ENCODE measurements at places on chromosomes 6 and 20.
A peak's percentile ranks its signal among the peaks of the same experiment; 100 is the strongest.

DNA sequence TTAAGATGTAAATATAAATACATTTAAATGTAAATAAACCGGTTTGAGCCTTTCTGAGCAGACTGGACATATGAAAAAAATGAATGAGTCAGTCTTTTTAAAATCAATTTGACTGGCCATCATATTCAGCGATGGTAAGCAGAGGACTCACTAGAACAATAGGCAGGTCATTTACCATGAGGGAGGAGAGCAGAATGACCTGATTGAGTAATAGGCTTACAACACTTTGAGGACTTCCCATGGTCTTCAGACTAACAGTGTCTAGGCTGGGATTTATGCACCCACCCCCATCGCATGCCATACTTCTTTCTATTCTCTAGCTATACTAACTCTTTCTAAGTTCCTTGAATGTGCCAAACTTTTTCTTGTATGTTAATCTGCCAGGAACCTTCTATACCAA is 241.9 kb upstream of the RAB32 start:
- DNase-seq: no peak

DNA sequence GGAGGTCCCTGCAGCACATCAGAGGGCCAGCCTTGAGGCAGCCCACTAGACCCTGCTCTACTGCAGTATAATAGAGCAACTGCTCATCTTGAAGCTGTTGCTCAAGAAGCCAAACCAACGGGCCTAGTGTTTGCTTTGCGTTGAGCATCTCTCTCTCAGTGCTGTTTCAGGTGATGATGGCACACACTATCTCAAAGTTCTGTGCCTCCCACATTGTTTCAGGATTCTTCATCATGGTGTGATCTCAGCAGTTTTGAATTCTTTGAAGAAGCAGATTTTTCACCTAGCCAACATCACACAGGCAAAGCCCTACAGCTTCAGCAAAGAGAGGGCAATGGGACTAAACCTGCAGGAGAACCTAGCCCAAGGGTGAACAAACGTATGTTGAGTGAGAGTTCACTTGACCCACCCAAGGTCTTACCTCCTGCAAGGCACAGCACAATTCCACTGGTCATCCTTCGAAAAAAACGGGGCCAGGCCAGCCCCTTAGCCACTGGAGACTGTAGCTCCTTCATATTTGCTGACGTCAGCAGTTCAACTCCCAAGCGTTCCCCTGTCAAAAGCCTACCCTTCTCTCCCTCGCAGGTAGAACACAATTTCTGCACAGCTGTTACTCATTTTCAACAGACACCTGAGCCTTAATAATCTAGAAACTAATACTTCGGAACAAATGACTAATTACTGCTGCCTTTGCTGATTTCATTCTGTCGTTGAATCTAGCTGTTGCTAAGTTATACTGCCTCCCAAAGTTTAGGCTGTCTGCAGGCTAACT is 15.8 kb downstream of the MYB start:
- no peak for DNase-seq

GRCh38 chr6:161890133-161890831 is 616.4 kb upstream of the AGPAT4 start:
- DNase-seq: no peak

- DNase-seq: no peak
These were observed 18.7 kb downstream of the TFEB start for GRCh38 chr6:41716516-41717391.

DNA sequence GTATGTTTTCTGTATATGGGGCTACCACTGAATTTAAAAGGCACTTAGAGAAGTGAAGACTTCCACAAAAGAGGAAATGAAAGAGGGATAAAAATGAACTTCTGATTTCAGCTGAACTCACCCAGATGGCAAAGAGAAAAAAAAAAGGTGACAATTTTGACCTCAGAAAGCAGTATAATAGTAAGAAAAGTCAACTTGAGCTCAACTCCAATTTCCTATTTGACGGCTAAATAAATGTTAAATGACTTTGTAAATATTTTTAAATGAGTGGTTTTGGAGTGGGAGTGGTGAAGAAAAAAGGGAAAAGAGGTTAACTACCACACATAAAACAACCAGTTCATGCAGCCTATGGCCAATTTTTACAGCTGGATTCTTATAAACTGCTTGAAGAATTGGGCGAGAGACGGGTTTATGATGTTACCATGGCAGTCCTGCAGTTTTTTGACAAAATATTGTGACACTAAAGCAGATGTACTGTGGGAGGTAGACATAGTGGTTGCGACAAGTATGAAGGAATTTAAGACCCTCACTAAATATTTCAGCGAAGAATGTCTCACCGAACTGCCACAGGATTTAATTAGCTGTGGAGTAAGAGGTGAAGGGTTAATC is 49.8 kb upstream of the ADTRP start:
- peak; percentile 62 for DNase-seq

GRCh38 chr20:36823121-36823520 is 49.6 kb upstream of the DSN1 start:
- DNase-seq: no peak

- no peak for DNase-seq
These were observed 42.3 kb upstream of the OCSTAMP start for GRCh38 chr20:46592580-46593362.

- peak; percentile 53 for DNase-seq
These were observed 16.8 kb upstream of the IP6K3 start for GRCh38 chr6:33763483-33763882.

DNA sequence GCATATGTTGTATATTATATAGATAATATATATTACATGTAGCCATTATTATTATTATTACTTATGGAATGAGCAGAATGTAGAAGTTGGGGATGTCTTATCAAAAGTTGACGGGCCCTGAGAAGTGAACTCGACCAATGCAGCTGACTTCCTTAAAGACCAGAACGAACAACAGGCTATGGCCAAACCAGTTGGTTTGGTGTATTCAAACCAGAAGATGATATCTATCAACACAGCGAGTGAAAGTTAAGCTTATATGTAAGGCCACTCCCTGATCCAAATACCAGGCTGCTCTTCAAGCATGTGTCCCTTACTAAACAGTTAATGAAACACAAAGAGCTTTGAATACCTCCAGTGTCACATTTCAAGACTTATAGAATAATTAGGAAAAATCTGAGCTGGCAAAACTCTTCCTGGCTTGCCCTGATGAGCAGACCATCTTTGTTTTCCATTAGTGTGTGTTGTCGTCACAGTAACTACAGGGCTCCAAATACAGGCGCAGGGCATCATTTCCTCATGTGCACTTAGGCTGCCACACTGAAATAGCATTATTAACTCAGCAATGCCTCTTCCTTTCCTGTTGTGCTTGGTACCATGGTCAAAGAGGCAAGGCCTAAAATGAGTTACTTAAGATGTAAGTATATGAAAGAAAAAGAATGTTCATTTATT is 6.6 kb downstream of the FILIP1 start:
- no peak for DNase-seq

DNA sequence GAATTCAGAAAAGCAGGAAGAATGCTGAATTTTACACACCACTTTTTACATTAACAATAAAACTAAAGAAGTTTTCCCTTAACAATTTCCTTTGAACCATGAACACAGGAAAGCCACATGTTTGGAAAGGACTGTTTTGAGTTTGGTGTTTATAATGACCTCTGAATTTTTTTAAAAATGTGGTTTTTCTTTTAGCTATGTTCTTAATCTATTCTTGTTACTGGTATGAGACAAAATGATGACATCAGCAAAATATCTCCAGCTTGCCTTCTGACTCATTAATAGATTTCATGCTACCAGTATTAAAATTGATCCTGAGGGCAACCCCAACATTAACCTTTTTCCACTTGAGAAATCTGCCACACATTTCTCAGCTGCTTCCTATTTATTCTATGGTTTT is 217.5 kb upstream of the THEMIS start:
- DNase-seq: peak; percentile 82

DNA sequence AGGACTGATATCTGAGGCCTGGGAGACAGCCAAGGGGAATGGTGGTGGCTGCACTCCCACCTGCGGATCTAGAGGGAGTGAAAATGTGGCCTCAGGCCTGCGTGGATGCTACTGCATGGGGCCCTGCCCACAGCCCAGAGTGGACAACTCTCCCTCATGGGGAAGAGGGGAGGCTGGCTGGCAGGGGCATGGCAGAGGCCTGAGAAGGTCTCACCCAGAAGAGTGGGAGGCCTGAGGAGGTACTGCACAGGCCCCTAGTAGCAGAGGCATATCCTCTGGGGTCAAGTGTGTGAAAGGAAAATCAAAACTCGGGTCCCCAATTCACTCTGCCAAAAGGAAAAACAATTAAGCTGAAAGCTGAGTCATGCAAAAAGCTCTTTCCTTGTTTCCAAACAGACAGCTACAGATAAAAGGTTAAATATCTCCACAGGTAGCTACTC is 158.2 kb downstream of the AKAP7 start:
- no peak for DNase-seq

- no peak for DNase-seq
These were observed 50.5 kb downstream of the SAMD5 start for GRCh38 chr6:147559006-147559405.

GRCh38 chr6:524803-525202 is 132.1 kb downstream of the HUS1B start:
- no peak for DNase-seq

DNA sequence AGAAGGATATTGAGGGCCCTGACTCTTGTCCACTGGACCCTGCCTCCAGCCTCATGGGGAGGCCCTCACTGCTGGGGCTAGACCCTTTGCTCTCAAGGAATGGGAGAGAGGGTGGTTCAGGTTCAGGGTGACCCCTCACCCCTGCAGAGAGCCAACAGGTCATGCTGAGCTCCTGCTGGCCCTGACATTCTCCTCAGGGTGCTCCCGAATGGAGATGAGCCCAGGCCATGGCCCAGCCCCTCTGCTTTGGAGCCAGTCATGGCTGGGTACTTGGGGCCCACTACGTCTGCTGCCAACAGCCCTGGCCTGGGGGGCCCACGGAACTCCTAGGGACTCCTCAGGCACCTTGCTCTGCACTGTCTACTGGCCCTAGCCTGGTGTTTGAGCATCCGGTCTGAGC is 49.2 kb upstream of the MLN start:
- DNase-seq: no peak
